ENCODE measurements at places on chromosomes 13 and 19.

GRCh38 chr13:113304121-113304520 is 7.1 kb downstream of the LAMP1 start:
- no peak for DNase-seq

- DNase-seq = no peak
These were observed 89.1 kb upstream of the VSTM2B start for GRCh38 chr19:29436591-29437103.

- peak; percentile 62 for DNase-seq
These were observed 23.5 kb downstream of the NKPD1 start for GRCh38 chr19:45137179-45137761.

- no peak for DNase-seq
These were observed 79.7 kb downstream of the TNFSF11 start for GRCh38 chr13:42653679-42654078.

DNA sequence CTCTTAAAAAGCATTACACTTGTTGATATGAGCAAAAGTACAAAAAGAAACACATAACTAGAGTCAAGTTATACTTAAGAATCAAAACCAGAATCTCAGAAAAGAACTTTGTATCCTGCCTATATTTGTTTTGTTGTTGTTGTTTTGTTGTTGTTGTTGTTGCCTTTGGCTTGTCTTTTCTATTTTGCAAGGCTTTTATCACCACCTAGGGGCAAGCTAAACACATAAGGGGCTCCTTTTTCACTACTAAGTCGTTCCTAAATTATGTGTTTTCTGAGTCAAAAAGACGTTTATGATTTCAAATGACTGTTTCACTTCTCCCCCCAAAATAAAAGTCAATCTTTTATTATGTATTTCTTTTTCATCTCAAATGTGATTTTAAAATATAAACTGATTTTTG is 250.2 kb downstream of the RBM26 start:
- DNase-seq = no peak

GRCh38 chr13:78826312-78826711 is 167.4 kb upstream of the OBI1 start:
- no peak for DNase-seq

GRCh38 chr13:97414392-97414791 is 19.6 kb upstream of the RAP2A start:
- no peak for DNase-seq

GRCh38 chr13:77318741-77319140 is 8.2 kb downstream of the MYCBP2 start:
- DNase-seq = no peak

DNA sequence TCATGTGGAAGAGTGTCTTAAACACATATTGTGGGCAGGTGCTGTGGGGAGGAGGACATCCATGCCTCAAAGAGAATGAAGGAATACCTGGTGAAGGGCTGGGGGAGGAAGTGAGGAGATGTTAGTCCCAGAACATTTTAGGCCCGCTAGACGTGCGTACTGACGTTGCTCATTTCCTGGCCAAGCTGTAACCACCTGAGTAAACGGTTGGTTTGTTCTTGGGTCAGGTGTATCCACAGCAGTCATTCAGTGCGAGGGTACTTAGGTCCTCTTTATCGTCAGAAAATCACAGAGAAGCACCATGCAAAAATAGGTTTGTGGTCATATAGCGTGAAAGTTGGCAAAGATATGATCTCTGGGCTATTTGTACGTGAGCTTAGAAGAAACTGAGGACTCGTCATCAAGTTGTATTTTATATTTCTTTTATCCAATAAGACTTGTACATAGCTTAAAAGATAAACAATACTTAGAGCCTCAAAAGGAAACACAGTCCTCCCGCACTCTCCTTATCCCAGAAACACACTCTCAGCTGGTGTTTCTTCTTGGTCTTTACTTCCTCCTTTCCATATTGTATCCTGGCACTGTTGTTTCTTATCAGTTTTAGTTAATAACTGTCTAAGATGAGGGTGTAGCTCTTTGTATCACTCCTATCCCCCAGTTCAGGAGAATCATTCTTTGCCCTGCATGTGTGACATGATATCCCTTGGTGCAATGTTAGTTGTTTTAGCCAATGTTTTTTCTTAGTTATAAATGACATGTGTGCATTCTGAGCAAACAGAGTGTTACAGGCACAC is 52.0 kb downstream of the ARHGEF7 start:
- no peak for DNase-seq

GRCh38 chr19:57651654-57651996 is 17.1 kb upstream of the ZSCAN4 start:
- DNase-seq = no peak

DNA sequence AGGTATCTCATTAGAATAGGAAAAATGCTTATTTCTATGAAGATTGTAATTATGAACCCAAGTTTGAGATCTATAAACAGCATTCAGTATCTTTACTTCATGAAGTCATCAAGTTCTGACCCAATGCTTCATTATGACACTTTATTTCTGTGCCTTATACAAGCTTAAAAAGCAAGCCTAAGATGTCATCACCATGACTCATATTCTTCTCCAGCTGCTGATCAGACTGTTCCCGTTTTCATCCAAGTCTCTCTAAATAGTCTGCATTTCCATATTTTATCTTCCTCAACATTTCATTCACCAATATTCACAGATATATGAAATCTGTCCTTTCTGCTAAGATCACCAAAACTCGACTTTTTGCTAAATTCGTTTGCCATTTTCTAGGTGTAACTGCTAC is 1247.2 kb upstream of the PRR20A start:
- DNase-seq = no peak

GRCh38 chr19:36028313-36029041 is 4.2 kb downstream of the CLIP3 start:
- DNase-seq = no peak

DNA sequence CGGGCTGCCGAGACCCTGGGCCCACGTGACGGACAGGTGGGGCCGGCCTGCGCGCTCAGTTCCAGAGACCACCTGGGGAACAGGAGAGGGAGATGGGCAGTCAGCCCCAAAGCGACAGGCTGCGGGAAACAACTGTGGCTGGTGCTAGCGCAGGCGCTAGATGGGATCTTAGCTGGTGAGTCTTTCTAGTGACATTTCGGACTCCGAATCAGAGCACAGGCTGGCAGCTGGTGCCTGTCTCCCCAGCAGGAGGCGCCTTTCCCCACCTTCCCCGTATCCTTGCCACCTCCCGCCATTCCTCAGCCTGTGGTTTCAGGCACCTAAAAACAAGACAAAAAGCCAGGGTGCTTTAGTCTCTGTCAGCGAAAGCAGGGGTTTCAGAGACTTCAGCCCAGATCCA is 19.4 kb upstream of the RANBP3 start:
- DNase-seq = no peak

DNA sequence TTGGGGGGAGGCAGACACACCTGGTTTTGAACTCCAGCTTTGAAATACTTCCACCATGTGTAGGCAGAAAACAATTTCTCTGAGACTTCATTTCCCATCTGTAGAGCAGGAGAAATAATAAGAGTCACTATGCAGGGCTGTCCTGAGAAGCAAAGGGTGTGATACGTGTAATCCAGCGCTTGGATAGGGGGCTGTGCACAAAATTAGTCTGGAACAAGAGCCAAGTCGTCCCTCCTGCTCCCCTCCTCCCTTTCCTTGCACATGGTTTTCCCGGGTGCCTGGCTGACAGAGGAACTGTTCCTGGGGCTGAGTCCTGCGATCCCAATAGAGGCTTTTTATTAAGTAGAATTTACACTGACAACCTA is 29.6 kb upstream of the UBE2L5 start:
- DNase-seq = no peak

- no peak for DNase-seq
These were observed 18.2 kb downstream of the IL17D start for GRCh38 chr13:20721454-20722357.

DNA sequence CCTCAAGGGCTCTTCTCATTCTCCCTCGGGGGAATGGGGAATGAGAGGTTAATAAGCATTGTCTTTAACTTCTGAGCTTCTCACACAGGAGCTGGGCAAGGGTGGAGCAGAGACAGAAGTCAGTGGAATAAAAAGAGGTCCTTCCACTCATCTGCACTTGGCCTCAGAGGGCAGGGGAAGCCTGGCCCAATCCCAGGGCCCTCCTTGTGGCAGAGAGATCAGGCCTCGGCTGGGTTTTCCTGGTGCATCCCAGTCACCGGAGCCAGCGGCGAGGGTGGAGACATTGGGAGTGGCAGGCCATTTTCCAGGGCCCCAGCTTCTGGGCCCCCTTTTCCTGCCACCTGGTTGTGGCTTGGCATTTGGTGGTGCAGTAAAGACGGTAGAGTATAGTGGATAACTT is 10.6 kb downstream of the CALM3 start:
- no peak for DNase-seq

GRCh38 chr13:53188120-53188519 is 159.5 kb downstream of the OLFM4 start:
- no peak for DNase-seq

DNA sequence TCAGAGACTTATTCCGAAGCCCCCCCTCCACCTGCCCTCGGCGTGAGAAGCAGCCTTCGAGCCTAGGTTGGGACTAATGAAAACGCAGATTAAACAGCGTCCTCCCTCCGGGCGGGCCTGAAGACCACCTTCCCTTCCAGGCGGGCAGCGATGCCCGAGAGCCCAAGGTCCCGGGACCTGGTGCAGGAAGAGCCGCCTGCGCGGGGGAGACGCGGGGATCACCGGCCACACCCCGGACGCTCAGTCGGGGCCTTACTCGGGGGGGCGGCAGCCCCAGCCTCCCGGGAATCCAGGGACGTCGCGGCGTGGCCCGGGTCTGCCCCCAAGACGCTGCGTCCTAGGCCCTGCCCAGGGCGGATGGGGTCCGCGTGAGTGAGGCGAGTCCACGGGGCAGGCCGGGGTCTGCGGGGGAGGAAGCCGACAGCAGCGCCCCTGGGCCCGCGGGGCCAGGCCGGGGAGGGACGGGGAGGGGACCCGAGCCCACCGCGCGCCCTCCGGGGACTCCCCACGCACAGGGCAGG is 33.3 kb upstream of the SPACA7 start:
- DNase-seq = no peak

DNA sequence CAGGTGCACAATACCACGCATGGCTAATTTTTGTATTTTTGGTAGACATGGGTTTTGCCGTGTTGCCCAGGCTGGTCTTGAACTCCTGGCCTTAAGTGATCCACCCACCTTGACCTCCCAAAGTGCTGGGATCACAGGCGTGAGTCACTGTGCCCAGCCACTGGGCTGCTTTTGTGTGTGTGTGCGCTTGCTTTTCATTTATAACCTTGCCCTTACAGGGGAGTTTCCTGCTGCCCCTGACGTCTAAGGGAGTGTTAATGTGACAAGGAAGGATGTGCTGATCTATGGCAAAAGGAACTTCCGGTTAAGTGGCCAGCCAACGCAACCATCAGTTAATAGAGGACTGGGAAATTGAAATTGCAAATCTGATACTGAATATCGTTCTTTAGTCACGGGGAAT is 57.7 kb downstream of the ING1 start:
- no peak for DNase-seq

DNA sequence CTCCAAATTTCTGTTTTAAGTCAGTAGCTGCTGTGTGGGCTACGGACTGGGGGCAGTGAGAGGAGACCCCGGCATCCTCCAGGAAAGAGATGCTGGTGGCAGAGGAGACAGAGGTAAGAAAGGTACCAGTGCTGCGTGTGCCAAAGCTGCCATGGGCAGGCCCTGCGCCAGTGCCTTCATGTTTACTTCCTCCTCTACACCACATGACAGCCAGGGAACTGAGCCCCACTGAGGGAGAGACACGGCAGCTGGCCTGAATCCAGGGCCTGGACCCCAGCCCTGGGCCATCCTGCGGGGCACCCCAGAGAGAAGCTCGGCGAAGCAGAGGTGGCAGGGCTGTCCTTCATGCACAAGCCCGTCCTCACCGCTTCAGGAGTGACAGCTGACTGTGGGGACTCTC is 22.7 kb upstream of the CCNP start:
- no peak for DNase-seq

- DNase-seq = no peak
These were observed 3.7 kb upstream of the ARHGAP45 start for GRCh38 chr19:1063030-1063908.

DNA sequence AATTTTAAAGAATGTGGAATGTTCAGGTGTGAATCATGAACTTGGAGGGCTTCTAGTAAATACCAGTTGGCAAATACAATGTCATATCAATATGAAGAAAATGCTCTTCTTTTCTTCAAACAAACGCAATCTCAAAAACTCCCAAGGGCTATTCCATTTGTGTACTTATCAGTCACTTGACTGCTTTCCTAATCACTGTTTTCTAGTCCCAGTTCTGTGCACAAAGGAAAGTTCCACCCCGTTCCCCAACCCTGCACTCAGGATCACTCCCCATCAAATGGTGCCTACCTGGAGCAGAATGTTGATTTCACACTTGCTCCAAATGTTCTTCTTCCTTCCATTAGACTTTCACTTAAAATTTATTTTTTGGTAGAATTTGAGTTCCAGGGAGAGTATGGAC is 92.6 kb upstream of the RFC3 start:
- no peak for DNase-seq

- DNase-seq = no peak
These were observed 343.8 kb downstream of the RBM26 start for GRCh38 chr13:79062291-79062690.

DNA sequence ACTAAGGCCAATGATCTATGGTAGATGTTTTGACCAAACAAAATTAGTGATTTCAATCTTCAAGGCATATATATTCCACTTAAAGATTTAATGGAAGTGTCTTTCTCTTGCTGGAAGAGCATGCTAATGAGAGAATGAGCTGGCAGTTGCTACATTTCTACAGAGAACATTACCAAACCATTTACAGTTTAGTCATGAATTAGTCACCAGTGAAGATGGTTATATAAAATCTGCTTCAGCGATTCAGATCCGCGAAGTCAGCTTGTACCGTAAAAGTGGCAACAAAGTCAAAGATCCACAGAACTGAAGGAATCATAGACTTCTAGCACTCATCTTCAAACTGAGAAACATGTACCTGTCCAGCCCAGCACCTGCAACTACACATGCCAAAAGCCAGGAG is 156.3 kb downstream of the SLITRK5 start:
- DNase-seq = peak; percentile 1

- DNase-seq = peak; percentile 72
These were observed 8.0 kb upstream of the SAE1 start for GRCh38 chr19:47122359-47123335.

DNA sequence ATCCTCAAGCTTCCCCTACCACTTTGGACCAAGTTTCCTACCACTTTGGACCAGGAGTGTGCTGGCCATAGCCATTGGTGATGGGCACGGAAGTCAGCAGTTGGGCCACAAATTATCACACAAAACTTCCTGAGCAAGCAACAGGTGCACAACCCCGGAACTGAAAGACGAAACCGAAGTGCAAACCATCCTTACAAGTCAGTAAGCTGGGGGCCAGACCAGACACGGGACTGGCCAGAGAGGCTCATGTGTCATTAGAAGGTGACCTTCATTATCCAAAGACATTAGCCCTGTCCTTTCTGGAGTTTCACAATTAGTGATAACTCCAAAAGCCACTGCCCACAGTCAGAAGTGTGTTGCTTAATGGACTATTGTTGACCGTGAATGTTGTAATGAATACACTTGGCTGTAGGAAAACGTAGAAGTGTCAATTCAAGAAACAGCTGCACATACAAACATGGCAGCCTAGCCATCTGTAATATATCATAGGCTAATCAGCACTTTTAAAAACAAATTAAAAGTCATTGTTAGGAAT is 244.1 kb upstream of the IRS2 start:
- DNase-seq = no peak

All from LHCN-M2 (cell line).